ENCODE measurements at places on chromosomes 2 and 18.

GRCh38 chr2:21261591-21261990 is 137.8 kb downstream of the TDRD15 start:
- no peak for DNase-seq

DNA sequence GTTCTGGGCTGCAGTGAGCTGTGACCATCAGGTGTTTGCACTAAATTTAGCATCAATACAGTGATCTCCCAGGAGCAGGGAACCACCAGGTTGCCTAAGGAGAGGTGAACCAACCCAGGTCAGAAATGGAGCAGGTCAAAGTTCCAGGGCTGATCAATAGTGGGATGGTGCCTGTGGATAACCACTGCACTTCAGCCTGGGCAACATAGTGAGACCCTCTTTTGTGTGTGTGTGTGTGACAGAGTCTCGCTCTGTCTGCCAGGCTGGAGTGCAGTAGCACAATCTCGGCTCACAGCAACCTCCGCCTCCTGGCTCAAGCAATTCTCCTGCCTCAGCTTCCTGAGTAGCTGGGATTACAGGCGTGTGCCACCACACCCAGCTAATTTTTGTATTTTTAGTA is 163.7 kb upstream of the SERTAD2 start:
- DNase-seq = no peak

DNA sequence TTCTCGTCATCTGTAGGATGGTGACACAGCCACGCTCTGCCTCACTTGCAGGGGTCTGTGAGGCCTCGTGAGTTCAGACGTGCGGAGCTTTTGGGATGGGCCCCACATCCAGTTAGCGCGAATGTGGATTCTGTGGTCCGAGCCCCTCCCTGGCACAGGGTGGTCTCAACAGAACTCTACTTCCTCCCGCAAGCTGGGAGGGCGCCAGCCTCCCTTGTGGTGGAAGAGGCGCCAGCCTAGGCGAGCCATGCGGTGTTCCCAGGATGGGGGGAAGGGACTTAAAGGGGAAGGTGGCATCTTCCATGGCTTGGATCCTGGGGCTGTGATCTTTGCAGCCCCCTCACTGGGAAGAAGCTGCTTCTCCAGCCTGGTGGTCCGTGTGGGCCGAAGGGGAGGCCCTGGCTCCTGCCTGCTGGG is 1.4 kb downstream of the SNORC start:
- no peak for DNase-seq

GRCh38 chr18:28248653-28249052 is 71.7 kb upstream of the CDH2 start:
- no peak for DNase-seq

GRCh38 chr2:241125626-241126025 is 23.5 kb upstream of the MTERF4 start:
- no peak for DNase-seq

GRCh38 chr2:151267537-151267936 is 5.9 kb upstream of the RBM43 start:
- no peak for DNase-seq

DNA sequence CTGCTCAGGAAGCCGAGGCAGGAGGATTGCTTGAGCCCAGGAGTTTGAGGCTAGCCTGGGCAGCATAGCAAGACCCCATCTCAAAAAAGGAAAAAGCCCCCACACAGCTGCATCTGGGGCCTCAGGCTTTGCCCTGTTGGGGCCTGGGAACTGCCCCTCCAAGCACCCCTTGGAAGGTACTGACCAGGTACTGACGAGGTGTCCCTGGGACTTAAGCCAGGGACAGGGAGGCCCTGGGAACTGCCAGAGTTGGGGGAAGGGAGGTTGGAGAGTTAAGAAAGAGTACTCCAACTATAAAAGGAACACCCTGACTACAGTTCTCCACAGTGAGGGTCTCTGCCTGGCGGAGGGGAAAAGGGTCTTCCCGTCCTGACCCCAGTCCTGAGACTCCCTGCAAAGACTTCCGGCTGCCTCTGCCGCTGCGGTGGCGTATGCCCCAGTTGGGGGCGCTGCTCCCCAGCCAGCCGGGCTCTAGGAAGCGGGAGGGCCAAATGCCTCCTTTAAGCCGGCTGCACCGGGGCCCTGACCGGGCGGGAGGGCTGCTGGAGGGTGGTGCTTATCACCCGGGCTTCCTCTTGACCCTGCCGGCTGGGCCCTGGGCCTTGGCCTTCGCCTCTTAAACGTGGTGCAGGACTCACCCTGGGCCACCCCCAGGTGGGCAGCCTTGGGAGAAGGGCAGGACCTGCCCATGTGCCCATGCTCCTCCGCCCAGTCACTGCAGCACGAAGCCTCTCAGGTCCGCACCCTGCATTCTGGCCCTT is 12.8 kb downstream of the SLC30A3 start:
- no peak for DNase-seq

- no peak for DNase-seq
These were observed 124.1 kb upstream of the XIRP2 start for GRCh38 chr2:166764216-166764615.

DNA sequence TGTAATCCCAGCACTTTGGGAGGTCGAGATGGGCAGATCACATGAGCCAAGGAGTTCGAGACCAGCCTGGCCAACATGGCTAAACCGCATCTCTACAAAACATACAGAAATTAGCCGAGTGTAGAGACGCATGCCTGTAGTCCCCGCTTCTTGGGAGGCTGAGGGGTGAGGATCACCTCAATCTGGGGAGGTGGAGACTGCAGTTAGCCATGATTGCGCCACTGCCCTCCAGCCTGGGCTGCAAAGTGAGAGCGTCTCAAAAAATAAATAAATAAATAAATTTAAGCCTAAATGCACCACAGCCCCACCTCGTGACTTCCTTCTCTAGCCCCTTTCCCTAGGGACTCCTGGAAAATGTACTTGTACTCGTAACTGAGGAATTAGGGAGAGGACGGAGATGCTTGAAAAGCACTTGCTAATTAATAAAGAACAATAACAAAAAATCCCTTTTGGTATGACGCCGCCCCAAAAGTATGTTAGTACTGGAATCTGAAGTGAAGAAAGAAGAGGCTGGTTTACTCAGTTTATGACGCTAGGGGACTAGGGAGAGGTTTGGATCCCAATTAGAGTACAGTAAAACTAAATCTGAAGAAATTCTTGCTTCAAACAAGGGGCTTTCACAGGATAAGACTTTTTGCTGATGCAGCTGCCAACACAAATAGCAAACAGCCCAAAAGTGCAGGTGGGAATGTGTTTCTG is 887 bp upstream of the ZNF396 start:
- no peak for DNase-seq

DNA sequence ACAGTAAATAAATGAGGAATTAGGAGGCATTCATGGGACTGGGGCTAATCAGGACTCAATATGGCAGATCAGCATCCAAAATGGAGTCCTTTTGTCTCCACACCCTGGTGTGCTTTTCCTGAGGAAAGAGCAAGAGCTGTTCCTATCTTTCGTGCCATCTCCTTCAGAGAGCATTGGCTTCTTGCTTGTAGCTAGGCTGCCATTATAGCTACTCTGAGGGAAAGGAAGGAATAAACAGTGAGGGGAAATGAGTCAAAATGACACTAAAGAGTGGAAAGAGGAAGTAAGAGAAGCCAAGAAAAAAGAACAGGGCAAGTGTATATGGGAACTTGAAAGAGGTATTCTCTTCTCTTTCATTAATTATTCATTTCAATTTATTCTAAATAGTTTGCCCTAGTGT is 8.4 kb upstream of the NMI start:
- DNase-seq = no peak

DNA sequence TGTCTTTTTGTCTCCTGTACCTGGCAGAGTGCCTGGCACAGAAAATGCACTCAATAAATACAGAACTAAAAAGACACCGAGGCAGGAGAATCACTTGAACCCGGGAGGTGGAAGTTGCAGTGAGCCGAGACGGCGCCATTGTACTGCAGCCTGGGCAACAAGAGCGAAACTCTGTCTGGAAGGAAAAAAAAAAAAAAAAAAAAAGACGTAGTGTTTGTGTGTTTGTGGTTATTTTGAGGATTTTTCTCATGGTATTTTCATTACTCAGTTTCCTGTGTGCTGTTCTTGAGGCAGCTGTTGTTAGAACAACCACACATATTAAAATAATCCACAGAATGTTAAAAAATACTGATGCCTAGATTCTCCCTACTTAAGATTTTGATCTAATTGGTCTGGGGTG is 519.2 kb upstream of the SPHKAP start:
- no peak for DNase-seq

DNA sequence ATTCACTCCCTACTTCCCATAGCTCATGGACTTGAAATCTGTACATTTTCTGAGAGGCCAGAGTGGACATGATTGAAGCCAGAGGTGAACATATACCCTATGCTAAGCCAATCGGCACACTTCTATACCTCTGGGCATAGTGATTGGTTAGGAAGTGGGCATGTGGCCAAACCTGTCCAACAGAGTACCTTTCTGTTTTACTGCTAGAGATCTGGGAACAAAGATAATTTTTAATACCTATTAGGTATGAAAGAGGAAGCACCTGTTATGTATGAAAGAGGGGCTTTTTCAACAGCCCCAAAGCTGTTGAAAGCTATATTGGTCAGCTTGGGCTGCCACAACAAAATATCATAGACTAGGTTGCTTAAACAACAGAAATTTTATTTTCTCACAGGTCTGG is 27.7 kb downstream of the METTL8 start:
- no peak for DNase-seq

DNA sequence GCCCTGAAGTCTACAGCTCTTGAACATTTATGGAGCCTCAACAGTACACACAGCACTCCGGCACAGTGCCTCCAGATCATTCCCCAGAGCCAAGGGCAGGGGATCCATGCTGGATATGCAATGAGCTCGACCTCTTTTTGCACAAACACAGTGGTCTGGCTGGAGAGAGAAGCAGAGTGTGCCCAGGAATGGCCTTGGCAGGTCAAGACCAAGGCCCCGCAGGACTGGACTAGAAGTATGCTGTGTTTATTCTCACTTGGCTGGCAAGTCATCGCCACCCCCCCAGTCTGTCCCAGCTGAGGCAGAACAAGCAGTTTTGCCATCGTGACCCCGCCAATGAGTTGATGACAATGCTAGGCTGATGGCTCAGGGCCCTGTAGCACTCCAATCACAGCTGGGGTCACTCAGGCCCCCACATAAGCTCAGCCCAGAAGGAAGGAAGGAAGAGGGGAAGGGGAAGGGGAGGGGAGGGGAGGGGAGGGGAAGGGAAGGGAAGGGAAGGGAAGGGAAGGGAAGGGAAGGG is 212.1 kb downstream of the TTC32 start:
- DNase-seq = no peak

GRCh38 chr18:46386788-46387187 is 270.2 kb downstream of the LOXHD1 start:
- no peak for DNase-seq

DNA sequence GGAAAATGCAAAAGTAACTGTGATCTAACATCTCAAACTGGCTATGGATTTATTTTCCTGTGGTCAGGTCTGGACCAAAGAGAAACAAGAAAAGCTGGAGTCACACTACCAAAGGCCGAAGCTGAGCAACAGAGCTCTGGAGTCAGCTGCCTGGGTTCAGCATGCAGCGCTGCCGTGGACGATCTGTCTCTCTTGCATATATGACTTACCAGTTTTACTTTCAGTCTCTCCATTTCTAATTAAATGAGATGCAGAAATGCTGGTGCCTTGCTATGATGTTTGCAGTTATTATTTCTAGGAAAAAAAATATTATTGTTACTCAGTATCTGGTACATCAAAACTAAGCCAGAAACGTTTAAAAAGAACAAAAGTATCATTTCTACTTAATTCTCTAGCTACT is 813.2 kb downstream of the RNF144A start:
- DNase-seq = no peak

- DNase-seq = no peak
These were observed 338.3 kb downstream of the DYSF start for GRCh38 chr2:71791501-71792135.

GRCh38 chr2:181070836-181071200 is 90.4 kb downstream of the UBE2E3 start:
- no peak for DNase-seq

GRCh38 chr2:120667981-120668380 is 67.7 kb upstream of the GLI2 start:
- no peak for DNase-seq

- no peak for DNase-seq
These were observed 66.9 kb upstream of the MAP3K20 start for GRCh38 chr2:173008786-173009185.

DNA sequence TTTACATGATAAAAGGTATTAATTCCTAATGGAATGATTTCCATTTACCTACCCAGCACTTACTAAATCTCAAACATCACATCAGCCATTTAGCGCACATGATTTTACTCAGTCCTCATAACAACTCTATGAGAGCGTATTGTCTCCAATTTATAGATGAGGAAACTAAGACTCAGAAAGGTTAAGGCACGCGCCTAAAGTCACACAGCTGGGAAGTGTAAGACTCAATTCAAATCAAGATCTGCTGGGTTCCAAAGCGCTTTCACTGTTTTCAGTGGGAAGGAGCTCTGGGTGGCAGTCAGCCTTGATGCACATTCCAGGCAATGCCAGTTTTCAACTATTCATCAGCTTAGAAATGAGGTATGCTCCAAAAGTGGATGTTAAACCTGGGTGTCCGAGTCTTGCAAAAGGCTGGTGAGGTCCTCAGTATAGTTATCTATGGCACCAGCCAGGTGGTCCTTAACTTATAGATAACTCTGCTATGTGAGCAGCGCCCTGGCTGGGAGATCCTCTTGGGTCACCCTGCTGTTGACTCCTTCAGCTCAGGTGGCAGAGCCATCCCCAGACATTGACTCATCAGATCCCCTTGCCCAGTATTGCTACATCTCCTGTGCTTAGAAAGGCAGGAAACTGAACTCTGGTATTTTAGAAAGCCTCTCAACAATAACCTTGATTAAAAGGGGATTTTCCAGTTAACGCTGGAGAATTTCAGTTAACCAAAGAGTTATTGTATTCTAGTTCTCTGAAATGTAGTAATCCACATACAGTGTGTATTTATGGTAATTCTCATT is 47.1 kb downstream of the SLC4A1AP start:
- DNase-seq = no peak

DNA sequence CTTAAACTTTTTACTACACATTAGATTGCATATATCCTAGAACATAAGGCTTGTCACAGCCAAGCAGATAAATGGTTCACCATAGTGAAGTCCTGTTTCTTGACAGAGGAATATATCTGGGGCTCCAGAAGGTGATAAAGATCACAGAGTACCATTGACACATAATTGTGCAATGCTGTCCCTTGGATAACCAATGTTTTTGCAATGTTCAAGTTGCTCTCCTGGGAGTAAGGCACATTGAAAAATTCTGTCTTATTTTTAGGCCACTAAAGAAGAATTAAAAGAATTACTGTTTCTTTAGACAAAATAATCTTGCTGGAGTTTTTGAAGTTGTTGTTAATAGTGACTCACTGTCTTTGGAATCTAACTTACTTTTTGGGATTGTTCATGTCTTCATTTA is 1132.8 kb downstream of the LRP1B start:
- DNase-seq = no peak

DNA sequence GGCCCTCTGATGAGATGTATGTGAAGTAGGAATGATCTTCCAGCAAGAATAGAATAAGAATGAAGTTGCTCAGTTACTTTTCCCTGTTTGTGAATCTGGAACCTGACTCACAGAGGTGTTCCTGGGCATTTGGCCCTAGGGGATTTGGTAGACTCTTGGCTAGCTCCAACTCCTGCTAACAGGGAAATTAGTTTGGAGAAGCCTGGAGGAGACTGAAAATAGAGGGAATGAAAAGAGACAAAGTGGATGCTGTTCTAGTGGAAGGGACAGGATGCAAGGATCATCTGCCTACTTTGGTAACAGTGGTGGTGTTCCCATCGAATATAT is 19.6 kb downstream of the TMEM17 start:
- no peak for DNase-seq
